ENCODE measurements at places on chromosomes 5 and 9. TPM values are rescaled to one million over a fixed set of nuclear protein-coding genes. Genes with fewer than 3 reads are reported as not detected.

Gene LURAP1L
- 1.2 TPM for total RNA-seq

- peaks cover 2% of the 10 kb centered on the region for H3K27me3 ChIP-seq
- H3K27ac ChIP-seq, result no peak overlapping the region
- H3K4me3 ChIP-seq, result no peak overlapping the region
- peaks cover 19% of the 10 kb centered on the region for H3K4me1 ChIP-seq
- no peaks in the 10 kb centered on the region for H3K36me3 ChIP-seq
Observed at GRCh38 chr5:139265001-139265400, 28.5 kb upstream of the MATR3 start.

GRCh38 chr5:88734983-88735382 lies 148.0 kb downstream of the MEF2C start:
- no peak for DNase-seq
- no peak overlapping the region for H3K4me3 ChIP-seq
- H3K27ac ChIP-seq, result no peak overlapping the region
- H3K4me1 ChIP-seq, result peaks cover 11% of the 10 kb centered on the region

DNA sequence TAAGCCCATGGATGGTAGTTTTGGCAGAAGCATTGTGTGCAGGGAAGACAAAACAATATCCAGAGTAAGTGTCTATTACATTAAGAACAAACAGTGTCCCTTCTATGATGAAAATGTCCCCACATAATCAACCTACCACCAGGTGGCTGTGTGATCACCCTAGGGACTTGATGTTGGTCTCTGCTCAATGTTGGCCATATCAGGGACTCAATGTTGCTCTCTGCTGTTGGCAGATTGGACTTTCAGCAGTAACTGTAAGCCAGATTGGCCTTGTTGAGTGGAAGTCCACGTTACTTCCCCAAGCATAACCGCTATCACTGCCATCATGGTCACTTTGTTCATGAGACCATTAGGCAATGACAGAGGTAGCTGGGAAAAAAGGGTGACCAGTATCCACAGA lies 52.8 kb upstream of the PRSS3 start:
- H3K4me3 ChIP-seq, result no peak overlapping the region
- DNase-seq, result peak; percentile 28
- peaks cover 41% of the 10 kb centered on the region for H3K4me1 ChIP-seq
- H3K27ac ChIP-seq, result no peak overlapping the region
- H3K36me3 ChIP-seq, result no peaks in the 10 kb centered on the region
- no peaks in the 10 kb centered on the region for H3K27me3 ChIP-seq

Gene ASTN2
- total RNA-seq, result 10.7 TPM

Measured in HFFc6 (cell line).